ENCODE measurements at places on chromosomes 7 and 10.

DNA sequence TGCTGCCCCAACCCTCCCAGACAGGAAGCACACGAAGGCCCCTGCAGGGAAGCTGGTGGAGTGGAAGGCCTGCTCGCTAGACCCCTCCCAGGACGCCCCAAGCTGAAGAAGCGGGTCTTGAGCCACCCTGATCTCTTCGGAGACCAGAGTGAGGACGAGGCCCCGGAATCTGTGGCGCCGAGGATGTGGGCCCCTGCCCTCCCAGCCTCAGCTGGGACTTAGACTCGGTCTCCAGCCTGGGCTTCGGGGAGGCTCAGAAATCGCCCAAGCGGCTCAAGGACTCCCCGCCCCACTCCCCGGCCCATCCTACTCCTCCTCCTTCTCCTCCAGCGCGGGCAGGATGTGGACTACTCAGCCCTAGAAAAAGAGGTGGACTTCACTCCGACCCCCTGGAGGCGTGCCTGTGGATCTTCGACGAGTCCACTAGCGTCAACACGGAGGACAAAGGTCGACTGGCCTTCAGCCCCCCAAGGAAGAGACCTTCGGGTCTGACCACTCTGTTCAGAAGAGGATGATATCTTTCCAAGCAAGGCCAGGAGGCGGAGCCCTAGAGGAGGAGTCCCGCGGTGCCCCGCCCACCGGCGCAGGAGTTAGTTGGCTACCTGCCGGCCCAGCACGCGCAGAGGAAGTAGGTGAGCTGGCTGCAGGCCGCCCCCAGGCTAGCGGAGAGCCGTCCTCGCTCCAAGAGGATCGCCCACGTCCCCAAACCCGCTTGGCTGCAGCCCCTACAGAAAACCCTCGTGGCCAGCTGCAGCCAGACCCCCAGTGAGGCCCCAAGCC is 21.9 kb upstream of the LANCL2 start:
- no peak for DNase-seq

GRCh38 chr10:132508581-132509443 is 28.8 kb upstream of the INPP5A start:
- no peak for DNase-seq

- no peak for DNase-seq
Measured at GRCh38 chr10:29415876-29416275, 127.0 kb downstream of the LYZL1 start.

- DNase-seq: no peak
Measured at GRCh38 chr10:47034441-47035051, 123.3 kb downstream of the PTPN20 start.

DNA sequence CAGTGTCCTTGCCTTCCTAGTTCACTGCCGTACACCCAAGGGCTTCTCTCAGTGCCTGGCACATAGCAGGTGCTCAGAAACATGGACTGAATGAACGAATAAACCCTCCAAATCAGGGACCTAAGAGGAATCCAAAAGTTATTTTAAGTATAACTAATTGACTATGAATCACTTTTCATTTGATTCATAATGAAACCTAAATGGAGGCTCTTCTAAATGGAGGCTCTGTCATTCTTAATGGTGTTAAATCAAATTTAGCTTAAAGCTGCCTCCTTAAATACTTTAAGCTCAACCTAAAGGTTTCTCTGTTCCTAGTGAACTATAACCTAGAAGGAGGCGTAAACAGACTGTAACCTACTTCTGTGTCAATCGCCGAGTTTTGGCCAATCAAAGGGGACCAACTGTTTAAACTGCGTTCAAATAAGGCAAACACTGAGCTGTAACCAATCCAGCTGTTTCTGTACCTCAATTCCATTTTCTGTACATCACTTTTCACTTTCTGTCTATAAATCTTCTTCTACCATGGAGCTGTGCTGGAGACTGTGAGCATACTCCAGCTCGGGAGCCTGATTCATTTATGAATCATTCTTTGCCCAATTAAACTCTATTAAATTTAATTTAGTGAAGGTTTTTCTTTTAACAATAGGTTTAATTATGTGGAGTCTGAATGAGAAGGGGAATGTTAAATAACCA is 11.0 kb downstream of the PYROXD2 start:
- peak; percentile 15 for DNase-seq

GRCh38 chr10:84214612-84215235 is 10.6 kb downstream of the LRIT2 start:
- DNase-seq: peak; percentile 5

DNA sequence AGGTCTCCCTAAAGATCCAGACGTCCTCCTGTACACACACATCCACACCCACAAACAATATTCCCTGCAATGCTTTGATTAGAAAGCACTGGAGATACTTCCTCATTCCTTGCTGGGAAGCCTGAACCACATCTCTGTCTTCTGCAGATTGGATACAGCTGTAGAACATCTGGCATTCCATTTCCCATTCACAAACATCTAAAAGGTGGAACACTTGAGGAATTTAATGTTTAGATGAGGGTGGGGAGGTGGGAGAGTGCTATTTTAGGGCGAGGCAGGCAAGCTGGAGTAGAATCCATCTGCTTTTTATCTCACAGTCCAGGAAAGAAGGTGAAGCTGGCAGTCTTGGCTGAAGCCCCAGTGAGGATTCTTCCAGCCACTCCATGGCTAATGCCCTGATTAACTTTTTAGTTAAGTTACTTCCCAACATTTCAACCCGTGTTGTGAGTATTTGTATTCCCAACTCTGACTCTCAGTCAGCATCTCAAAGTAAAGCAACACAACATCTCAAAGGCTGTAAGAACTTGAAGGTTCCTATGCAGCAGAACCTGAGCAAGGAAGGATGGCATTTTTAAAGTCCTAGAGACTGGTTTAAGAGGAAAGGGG is 46.1 kb downstream of the CYTH3 start:
- no peak for DNase-seq

GRCh38 chr7:29202651-29203069 is 8.1 kb downstream of the CHN2 start:
- DNase-seq: no peak

- no peak for DNase-seq
Measured at GRCh38 chr7:94261067-94261466, 133.6 kb upstream of the COL1A2 start.

DNA sequence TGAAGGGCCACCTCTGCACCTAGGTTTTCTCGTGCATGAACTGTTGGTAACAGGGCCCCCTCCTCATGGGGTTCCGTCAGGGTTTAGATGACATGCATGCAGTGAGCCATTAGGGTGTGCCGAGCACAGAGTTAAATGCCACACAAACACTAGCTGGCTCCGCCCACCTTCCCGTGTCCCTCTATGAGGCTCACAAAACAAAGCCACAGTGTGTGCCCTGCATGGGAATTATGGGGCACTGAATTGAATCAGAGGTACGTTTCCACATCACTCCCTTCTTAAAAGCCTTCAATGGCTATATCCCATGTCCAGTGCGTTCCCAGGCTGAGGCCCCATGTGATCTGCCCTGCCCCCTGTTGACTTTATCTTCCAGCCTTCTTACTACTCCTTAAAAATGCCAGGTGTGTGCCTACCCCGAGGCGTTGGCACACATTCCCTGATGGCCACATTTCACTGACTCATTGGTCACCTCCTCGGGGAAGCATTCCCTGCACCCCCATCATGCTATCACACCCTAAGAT is 35.7 kb downstream of the GSDME start:
- DNase-seq: peak; percentile 34

GRCh38 chr10:114548662-114549061 is 109.4 kb downstream of the ABLIM1 start:
- DNase-seq: peak; percentile 57

GRCh38 chr7:142185801-142186200 is 72.1 kb downstream of the PRSS58 start:
- no peak for DNase-seq

DNA sequence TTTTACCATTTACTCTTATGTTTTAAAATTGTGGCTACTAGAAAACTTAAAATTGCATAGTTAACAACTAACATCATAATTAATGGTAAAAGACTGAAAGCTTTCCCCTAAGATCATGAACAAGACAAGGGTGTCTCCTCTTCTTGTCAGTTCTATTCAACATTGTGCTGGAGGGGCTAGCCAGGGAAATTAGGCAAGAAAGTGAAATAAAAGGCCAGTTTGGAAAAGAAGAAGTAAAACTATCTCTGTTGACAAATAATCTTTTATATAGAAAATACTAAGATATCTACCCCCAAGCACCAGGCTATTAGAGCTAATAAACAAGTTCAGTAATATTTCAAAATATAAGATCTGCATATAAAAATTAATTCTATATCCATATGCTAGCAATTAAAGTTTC is 46.9 kb upstream of the MXI1 start:
- DNase-seq: no peak

All from NCI-H69 (cell line).